ENCODE measurements at places on chromosomes 4 and X. TPM values are rescaled to one million over a fixed set of nuclear protein-coding genes. Genes with fewer than 3 reads are reported as not detected.

Gene SLC38A5
- total RNA-seq, result 28.9 TPM

Gene ZIC3
- not detected for total RNA-seq

Gene IRS4
- total RNA-seq, result not detected

Gene PITX2
- total RNA-seq, result not detected

Gene CACNA1F
- total RNA-seq, result 3.0 TPM

Gene NSUN7
- total RNA-seq, result 1.4 TPM

Gene RPS6KA6
- total RNA-seq, result 0.51 TPM

Gene TLR10
- 107 TPM for total RNA-seq

Gene KLB
- 0.18 TPM for total RNA-seq

Gene SPRY1
- total RNA-seq, result 4.1 TPM

Gene GYPB
- not detected for total RNA-seq

Gene TMPRSS11A
- not detected for total RNA-seq

Gene ASB9
- not detected for total RNA-seq

Gene TCEAL7
- not detected for total RNA-seq

Gene PPP1R2C
- total RNA-seq, result not detected

GRCh38 chr4:24855741-24856140, 57.1 kb downstream of the CCDC149 start:
- DNase-seq, result no peak

DNA sequence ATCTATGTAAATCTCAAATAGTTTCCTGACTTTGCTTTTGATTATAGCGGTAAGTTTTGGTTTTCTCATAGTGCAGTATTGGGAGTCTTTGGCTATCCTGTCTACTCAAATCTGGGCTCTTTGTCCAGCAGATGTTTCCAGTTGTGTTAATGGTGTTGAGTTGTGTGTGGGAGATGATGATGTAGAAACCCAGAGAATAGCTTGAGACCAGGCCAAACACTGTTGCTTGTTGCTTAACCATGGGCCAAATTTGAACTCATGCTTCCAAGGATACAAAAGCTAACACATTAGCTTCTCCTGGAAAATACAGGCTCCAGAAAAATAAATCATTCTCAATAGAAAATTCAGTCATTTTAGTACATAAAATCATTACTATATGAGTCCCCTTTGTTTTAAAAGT, 82.6 kb upstream of the GYPA start:
- no peak for DNase-seq

DNA sequence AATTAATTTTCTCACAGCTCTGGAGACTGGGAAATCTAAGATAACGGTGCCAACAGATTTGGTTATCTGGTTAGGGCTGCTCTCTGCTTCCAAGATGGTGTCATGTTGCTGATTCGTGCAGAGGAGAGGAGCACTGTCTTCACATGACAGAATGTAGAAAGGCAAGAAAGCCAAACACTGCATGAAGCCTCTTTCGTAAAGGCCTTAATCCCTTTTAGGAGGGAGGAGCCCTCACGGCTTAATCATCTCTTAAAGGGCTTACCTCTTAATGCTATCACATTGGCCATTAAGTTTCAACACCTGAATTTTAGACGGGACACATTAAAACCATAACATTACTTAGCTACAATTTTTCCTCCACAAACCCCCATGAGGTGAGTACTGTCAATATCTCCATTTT, 174.1 kb downstream of the COX18 start:
- no peak for DNase-seq

- DNase-seq, result no peak
Observed at GRCh38 chr4:10736895-10737294, 52.3 kb upstream of the CLNK start.

DNA sequence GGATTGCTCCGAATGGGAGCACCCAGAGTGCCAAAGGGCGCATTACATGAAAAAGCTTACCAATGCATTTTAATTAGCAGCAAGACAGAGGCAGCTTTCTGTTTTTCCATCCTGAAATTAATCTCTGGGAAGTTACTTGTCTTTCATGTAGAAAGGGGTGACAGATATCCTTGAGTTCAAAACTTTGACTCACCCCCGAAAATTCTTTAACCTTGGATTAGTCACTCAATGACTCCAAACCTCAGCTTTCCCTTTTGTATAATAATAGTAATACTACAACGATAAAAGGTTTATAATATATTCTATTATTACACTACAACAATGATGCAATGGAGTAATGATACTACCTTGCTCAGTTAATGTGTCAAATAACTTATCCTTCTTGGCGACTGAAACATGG, 126.3 kb downstream of the ADAMTS3 start:
- no peak for DNase-seq

DNA sequence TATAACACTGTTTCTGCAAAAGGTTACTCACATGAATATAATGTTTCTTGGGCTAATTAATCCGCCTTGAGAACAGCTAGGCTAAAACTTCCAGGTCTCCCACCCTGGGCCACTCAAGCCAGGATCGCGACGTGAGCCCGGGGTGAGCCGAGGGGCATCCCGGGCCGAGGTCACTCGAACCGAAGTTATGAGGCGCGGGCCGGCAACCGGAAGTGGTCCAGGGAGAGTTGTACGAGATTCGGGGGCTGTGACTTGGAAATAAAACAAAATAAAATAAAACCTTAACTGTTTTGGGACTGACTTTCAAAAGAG, 317 bp downstream of the CMC4 start:
- no peak for DNase-seq

DNA sequence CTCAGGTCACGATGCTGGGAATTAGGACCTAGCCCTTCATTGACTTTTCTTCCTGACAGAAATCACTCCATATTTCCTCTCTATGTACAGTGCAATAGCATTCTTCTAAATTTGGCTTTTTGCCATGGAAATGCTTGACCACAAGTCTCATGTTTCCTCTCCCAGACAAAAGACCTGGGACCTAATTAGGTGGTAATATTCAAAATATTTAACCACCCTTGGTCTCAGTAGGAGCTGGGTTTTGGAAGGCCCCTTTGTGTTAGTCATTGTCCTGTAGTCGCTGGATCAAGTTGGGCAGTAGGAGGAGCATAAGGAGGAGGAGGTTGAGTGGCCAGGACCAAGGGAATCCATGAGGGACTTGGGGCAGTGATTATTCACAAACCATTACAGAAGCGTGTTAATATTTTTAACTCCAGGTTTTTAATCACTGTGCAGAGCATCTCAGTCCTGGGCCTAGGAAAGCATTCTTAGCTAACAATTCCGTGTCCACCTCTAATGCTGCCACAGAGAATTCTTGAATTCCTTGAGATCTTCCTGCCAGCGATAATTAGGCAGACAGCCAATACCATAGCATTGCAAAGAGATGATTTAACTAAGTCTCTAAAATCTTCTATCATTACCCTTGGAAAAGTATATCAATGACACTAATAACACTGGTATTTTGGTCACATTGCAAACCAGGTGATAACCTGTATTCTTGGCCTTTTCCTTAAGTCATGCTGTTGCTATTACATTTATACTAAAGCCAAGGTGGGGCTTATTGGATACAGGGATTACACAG, 25.0 kb upstream of the SHROOM4 start:
- no peak for DNase-seq

DNA sequence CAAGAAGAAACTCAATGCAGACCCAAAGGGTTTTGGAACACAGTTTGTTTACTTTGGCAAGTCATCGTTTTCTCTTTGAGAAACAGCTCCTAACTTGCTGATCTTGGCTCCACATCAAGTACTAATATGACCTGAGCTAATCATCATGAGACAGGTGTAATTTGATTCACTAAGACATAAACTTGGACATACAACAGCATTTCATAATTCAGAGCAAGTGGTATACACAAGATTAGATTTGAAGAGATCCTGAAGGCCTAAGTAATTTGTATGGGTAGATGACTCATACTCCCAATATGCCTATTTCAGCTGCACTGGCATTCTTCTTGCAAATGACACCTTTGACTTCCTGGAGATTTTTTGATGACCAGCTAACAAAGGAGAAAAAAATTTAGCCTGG, 1521.7 kb downstream of the RPA4 start:
- DNase-seq, result no peak

- no peak for DNase-seq
Observed at GRCh38 chr4:64617800-64618199, 208.6 kb upstream of the TECRL start.

DNA sequence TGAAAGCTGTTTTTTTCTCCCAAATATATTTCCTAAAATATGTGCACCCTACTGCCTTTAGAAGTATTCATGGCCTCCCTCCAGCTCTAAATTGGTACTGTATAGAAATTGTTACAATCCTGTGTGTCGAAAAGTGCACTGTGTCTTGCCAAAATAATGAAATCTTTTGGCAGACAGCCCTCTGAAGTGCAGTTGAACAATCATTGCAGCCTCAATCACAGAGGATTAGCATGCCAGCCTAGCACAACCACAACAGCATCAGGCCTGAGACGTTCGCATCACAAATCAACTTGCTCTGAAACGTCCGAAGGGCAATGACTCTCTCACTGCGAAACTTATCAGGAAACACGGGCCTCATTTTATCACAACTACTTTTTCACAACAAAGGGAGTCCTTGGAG, 99.0 kb downstream of the ANOS1 start:
- DNase-seq, result no peak

GRCh38 chrX:147850875-147851274, 60.8 kb upstream of the FMR1 start:
- no peak for DNase-seq

GRCh38 chr4:40811956-40812355, 62.2 kb downstream of the NSUN7 start:
- no peak for DNase-seq

- DNase-seq, result no peak
Observed at GRCh38 chr4:6625256-6625655, 15.2 kb upstream of the MRFAP1 start.

DNA sequence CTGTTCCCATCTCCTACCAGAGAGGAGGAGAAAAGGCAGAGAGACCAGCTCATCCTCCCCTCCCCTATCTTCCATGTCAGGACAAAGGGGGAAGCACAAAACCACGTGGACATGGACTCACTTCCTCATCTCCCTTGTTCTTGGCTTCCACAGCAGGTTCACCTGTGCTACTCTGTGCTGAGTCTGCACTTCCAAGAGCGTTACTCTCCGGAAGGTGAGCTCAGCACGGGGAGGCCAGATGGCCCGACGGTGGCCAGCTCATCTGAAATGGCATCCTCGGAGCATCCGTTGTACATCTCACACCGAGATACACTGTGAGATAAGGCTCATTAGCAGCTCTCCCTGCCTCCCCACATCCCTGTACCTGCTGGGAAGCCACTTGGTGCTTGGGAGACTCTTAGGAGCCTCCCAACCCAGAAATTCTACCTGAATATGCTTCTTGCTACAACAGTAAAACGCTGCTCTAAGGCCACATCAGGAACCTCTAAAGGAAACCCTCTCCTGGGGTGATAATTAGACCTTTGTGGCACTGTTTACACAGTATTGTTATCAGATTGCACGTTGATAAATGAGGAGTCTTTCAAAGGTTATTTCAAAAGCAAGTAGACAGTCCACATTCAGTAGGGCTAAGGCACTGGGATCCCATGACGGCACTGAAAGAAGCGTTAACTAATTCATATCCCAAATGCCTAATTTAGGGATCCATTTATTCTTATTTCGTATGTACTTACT, 19.4 kb downstream of the LGI2 start:
- DNase-seq, result no peak

- DNase-seq, result no peak
Observed at GRCh38 chr4:121187206-121187605, 23.1 kb upstream of the TNIP3 start.

- no peak for DNase-seq
Observed at GRCh38 chr4:108181704-108182103, 13.0 kb upstream of the LEF1 start.

GRCh38 chrX:128518508-128518907, 466.3 kb upstream of the ACTRT1 start:
- no peak for DNase-seq

GRCh38 chr4:43332052-43332425, 439.5 kb downstream of the GRXCR1 start:
- no peak for DNase-seq

DNA sequence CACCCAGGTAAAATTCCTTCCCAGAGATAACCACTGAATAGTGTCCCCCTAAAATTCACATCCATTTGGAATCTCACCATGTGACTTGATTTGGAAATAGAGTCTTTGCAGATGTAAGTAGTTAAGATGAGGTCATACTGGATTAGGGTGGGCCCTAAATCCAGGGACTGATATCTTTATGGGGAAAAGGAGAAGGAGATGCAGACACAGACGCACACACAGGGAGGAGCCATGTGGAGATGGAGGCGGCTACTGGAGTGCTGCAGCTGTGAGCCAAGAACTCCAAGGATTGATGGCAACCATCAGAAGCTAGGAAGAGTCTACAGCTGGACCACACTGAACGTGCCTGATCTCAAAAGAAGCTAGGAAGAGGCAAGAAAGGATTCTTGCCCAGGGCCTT, 96.6 kb upstream of the SRD5A3 start:
- no peak for DNase-seq

GRCh38 chrX:140149761-140150160, 184.4 kb upstream of the CXorf66 start:
- DNase-seq, result no peak

- DNase-seq, result no peak
Observed at GRCh38 chr4:123748806-123749205, 352.2 kb downstream of the SPRY1 start.

- no peak for DNase-seq
Observed at GRCh38 chrX:108735679-108736508, 469 bp downstream of the IRS4 start.

Measured in activated B cell treated with CpG ODN at 0.5 μM for 24 hours (primary cell).